ENCODE measurements at places on chromosomes 13 and 19.

- peak; percentile 64 for DNase-seq
Measured at GRCh38 chr13:97125810-97126738, 96.1 kb upstream of the MBNL2 start.

DNA sequence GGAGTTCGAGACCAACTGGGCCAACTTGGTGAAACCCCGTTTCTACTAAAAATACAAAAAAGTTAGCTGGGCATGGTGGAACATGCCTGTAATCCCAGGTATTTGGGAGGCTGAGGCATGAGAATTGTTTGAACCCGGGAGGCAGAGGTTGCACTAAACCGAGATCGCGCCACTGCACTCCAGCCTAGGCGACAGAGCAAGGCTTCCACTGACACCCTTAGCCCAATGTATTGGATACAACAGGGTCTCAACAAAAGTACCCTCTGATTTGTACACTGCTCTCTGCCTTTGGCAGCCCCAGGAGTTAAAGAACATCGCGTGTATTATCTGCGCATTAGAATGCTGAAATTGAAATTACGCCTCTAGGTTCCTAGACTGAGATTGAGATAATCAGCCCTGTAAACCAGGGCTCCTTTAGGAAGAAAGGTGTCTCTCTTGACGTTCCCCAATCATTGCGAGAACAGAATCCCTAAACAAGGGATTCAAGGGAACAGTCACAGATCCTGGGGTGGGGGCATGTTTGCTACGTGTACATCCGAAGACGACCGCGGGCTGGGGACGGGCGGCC is 21.9 kb downstream of the IPO5 start:
- DNase-seq = no peak

DNA sequence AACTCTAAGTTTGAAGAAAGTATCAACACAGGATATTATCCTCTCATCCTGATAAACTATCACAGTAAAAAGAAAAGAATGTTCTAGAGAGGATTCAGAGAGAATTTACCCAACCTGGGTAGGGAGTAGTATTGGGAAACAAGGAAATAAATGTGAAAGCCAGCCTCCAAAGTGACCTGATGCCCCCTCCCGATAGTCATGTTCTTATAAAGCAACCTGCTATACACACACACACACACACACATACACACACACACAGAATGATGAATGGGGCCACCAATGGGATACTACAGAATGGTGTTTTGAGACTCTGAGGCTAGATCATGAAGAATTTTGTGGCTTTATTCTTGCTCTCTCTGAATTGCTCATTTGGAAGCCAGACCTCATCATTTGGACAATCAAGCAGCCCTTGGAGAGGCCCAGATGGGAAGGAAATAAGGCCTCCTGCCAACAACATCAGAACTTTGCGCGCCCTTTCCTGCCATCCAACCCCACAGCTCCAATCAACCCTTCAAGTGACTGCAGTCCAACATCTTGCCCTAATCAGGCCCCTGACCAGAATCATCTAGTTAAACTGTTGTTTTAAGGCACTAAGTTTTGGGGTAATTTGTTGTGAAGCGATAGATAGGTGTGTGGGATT is 807.9 kb upstream of the ARGLU1 start:
- DNase-seq = peak; percentile 26

- no peak for DNase-seq
Measured at GRCh38 chr13:36847606-36848005, 28.6 kb downstream of the RFXAP start.

GRCh38 chr19:41398598-41398997 is 980 bp downstream of the BCKDHA start:
- DNase-seq = no peak

GRCh38 chr13:20501120-20501519 is 24.5 kb downstream of the CRYL1 start:
- DNase-seq = no peak

DNA sequence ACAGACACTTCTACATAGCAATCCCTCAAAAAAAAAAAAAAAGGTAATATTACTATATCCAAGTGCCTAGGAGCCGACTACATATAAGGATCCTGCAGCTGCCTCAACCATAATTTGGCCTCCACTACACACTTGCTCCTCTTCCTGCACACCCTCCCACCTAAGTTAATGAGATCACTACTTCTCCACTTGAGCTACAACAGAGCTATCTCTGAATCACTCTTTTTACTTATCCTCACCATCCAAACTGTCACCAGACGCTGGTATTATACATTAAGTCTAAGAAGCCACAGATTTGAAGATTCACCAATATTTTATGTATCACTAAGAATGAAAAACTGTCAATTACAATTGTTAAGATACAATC is 8.3 kb downstream of the OBI1 start:
- DNase-seq = no peak

DNA sequence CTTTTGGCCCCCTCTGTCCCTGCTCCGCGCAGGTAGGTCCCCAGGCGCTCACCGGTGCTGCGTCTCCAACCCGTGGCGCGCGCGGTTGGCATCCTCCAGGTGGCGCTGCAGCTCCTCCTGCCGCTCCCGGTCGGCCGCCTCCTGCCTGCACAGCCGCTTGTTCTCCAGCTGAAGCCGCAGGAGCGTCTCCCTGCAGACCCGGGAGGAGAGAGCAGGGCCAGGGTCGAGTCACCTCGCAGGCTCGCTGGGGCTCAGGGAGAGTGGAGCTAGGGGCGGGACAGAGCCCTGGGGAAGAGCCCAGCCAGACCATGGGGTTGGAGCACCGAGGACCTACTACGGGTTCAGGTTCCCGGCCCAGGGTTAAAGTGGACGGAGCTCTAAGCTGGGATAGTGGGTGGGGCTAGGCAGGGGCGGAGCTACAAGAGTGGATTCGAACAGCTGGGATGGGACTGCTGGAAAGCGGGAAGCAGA is 9.3 kb downstream of the HOOK2 start:
- peak; percentile 56 for DNase-seq

DNA sequence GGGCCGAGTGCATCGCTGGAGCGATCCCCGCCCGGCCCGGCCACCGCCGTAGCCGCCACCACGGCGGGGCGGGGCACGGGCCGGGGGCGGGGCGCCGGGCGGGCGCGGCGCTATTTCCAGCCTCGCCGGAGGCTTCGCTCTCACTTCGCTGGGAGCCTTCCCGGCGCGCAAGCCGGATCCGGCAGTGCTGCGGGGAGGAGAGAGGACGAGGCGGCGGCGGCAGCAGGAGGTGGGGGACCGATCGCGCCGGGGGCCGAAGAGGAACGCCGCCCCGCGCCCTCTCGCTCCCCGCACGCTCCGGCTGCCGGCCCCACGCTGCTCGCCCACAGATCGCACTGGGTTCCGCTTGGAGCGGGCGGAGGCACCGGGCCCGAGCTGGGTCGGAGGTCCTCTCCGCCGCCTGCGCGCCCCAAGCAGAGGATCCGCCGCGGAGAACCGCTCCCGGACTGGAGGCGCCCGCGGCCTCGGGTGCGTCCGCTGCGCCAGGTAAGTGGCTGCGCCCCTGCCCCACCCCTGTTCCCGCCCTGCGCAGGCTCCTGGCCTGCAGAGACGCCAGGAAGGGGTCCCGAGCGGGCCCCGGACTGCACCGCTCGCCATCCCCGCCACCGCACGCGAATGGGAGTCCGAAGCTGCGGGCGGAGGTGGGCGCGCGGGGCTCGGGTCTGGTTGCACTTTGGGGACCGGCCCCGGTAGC is at the start of gene CHST8:
Gene CHST8 (plus strand): TSS at position 143 of the 694 bp plus-strand sequence. CDS start 67,309 bp downstream, outside the sequence.
- DNase-seq = no peak

DNA sequence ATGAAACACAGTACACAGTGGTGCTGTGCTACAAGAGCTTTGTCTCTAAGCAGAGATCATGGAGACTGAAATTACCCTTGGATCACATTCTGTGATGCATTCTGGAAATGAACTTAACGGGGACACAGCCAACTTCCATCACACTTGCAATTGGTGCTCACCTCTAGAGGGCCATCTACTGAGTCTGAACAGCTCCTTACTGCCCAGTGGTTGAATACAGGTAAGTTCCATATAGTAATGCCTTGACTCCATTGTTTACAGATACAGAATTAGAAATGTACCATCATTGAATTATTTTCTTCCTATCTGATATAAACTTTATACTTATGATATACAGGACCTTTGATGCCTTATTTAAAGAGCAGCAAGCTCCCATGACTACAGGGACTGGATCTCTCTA is 686.4 kb downstream of the PCDH9 start:
- no peak for DNase-seq

DNA sequence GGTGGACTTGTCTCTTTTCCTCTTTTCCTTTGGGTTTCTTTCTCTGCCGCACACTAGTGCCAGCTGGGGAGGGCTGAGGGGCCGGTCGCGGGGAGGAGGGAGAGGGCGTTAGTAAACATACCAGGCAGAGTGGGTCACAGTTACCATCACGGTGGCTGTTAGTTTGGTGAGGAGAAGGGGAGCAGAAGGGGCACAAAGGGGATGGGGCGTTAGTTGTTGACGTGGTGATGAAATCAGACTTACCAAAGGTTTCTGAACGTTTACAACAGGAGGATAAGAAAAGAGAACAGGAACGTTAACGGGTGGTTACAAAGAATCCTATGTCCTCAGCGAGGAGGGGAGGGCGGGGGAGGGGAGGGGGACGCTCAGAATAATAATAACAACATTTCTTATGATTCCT is 77.9 kb downstream of the PTPRS start:
- no peak for DNase-seq

DNA sequence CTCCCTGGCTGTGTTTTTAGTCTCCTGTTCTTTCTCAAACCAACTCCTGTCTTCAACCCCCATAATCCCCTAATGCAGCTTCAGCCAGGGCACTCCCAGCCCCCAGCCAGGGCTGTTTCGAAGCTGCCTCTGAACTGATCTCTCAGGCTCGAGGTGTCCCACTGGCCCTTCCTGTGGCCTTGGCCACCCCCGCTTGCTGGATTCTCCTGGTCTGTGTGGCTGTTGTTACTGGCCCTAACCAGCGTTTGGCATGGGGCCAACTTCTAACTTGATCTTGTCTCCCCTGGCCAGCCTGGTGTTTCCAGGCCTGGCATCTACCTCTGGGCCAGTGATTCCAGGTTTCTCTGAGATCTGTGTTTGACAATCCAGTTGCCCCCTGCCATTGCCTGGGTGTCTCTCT is 11.0 kb downstream of the XAB2 start:
- no peak for DNase-seq

GRCh38 chr13:22757530-22758120 is 423.2 kb upstream of the SGCG start:
- no peak for DNase-seq

DNA sequence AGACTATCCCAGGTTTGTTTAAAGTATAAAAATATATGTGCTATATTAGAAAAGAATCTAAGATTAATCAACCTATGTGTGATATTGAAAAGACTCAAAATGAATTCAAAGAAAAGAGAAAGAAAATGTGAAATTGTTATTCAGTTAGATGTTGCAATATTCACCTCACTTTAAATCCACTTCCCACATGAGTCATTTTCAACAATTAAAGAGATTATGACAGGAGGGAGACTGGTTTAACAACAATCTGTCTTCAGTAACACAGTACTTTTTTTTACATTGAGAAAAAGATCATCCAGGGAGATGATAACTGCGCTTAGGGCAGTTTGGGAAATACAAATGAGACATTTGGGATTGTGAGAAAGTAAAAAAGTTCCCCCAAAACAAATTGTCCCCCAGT is 1246.2 kb downstream of the SLITRK1 start:
- no peak for DNase-seq

- no peak for DNase-seq
Measured at GRCh38 chr13:42055500-42056085, 7.1 kb downstream of the DGKH start.

- DNase-seq = no peak
Measured at GRCh38 chr13:45750566-45750965, 48.4 kb downstream of the CBY2 start.

DNA sequence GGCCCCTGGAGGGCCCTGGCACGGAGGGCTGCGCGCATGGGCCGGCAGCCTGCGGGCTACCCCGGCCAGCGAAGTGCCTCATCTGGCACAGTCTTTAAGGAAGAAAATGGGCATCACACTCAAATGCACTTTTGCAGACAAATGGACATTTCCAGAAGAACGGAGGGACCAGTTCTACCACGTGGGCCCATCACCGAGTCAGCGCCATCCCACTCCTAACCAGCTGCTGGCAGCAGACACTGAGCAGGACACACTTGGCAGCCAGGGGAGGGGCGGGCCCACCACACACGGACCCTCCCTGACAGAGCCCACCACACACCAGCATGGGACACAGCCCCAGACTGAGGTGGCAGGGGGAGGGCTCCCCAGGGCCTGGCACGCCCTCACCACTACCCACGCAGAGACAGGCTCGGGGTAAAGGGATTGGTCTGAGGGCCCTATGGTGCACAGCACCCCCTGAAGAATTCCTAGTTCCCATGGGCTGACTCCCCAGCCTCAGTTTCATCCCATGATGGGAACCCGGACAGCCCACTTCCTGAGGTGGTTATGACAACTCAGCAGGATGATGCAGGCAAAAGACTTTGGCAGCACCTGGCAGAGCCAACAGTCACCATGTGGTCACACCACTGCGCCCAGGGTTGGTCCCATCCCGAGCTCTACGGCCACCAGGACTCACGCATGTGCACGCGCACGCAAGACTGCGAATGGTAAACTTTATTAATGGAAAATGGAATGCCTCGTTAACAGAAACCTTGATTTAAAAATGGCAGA is 18.7 kb upstream of the TINCR start:
- no peak for DNase-seq

Measured in NCI-H446 treated with DMSO at 0.1 percent for 48 hours (cell line).